Smooth muscle cell of bladder (primary cell): ENCODE measurements at places on chromosomes 2 and 18. TPM values are rescaled to one million over a fixed set of nuclear protein-coding genes. Genes with fewer than 3 reads are reported as not detected.

Gene ALPI
- total RNA-seq: not detected in 2 replicates

Gene MERTK
- total RNA-seq: 0.14 and 0.28 TPM in 2 replicates

Gene POTEI
- under 0.01 TPM in 1 of 2 replicates, not detected in the other for total RNA-seq

Gene SCN7A
- 0.09 and 0.14 TPM in 2 replicates for total RNA-seq

Gene AMER3
- total RNA-seq: not detected in 2 replicates
